Stimulated activated CD4-positive, alpha-beta T cell treated with anti-CD3 and anti-CD28 coated beads, Interleukin-2, amount 100 ng/mL, for 24 hours (primary cell): ENCODE measurements at places on chromosomes 2 and 18.

GRCh38 chr2:234130777-234131181 lies 80.3 kb downstream of the SPP2 start:
- no peak for DNase-seq

GRCh38 chr18:24272229-24272525 lies 125.4 kb downstream of the OSBPL1A start:
- DNase-seq, result no peak

GRCh38 chr18:10792181-10792580 lies 266.4 kb downstream of the NAPG start:
- no peak for DNase-seq

- DNase-seq, result no peak
Measured at GRCh38 chr18:74528913-74529312, 5.4 kb upstream of the CNDP1 start.

DNA sequence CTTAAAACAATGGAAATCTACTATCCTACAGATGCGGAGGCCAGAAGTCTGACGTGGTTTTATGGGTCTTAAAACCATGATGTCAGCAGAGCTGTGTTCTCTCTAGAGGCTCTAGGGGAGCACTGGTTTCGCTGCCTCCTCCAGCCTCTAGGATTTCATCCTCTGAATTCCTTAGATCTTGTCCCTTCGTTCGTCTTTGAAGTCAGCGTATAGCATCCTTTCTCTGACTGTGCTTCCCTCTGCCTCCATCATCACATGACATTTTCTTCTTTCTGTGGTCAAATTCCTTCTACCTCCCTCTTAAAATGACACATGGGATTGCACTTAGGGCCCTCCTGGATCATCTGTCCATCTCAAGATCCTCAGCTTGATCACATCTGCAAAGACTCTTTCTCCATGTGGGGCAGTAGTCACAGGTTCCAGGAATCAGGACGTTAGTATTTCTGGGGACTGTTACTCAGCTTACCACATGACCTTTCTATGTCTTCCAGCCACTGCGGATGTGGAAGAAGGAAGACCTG lies 22.7 kb upstream of the NCK2 start:
- DNase-seq, result no peak

DNA sequence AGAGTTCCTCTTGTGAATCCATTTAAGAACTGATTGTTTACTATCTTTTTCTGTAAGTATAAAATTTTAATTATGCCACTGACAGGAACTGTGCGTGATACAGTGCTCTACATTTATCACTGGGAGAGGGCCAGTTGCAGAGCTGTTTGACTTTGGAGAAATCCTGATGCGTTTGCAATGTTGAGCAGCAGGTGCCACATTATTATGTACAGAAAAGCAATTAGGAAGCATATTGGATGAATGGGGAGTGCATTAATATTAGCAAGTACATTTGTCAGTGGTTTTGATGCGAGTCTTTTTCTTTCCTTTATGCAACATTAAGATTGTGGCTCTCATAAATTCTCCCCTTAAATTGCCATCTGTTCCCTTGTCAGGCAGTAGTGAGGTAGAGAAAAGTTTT lies 302.3 kb upstream of the FANCL start:
- no peak for DNase-seq

DNA sequence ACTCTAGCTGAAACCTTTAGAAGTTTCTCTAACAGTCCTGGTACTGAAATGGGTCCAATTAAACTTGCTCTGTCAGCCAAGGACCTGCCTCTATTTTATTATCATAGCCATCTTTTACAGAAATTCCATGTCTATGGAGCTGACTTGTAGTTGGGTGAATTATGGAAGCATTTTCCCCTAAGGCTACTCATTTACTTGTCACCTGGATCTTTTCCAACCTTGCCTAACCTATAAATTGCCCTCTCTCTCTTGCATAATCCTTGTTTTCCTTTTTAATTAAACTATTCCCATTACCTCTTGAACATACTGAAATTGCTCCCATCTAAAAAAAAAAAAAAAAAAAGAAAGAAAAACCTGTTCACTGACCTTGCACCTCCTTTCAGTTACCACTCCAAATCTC lies 74.6 kb upstream of the DOK6 start:
- no peak for DNase-seq

DNA sequence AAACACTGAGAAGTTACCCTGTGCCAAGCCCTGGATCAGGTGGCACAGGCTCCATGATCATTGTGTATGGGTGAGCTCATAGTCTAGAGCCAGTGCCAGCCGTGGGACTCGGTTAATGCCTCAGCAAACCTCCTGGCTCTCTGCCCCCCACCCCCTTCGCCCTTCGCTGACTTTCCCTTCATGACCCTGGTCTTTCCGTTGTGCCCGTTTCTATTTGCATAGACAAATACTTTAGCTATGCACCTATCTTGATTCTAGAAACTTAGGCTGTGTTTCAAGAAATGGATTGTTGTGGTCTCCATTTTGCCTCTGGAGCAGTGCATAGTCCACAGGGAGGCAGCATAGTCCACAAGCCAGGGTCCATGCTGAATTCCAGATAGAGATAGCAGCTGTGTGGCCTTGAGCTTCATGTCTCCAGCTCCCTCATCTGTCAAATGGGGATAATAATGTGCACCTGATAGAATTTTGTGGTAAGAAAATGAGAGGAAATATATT lies 44.8 kb upstream of the KDM3A start:
- DNase-seq, result no peak

- no peak for DNase-seq
Measured at GRCh38 chr2:129133692-129134641, 815.3 kb upstream of the HS6ST1 start.

GRCh38 chr2:240615820-240616547 lies 9.3 kb upstream of the GPR35 start:
- no peak for DNase-seq

DNA sequence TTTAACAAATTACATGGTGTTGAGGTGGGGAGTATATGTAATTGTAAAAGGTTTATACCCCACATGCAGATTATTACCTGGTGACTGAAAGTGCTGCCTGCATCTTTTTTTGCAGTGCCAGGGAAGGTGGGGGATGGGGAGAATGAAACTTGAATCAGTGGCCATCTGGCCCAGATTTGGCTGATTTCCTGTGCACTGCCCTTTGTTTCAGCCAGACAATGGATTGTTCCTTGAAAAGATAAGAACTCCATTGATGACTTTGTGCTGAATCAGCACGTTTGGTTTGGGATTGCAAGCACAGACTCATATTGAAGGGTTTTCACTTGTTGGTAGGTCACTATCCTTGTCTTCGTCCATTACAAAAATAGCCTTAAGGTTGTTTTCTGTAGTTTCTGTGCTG lies 20.9 kb downstream of the GREB1L start:
- no peak for DNase-seq
